ENCODE measurements at places on chromosomes 3 and 15.
A peak's percentile ranks its signal among the peaks of the same experiment; 100 is the strongest.

DNA sequence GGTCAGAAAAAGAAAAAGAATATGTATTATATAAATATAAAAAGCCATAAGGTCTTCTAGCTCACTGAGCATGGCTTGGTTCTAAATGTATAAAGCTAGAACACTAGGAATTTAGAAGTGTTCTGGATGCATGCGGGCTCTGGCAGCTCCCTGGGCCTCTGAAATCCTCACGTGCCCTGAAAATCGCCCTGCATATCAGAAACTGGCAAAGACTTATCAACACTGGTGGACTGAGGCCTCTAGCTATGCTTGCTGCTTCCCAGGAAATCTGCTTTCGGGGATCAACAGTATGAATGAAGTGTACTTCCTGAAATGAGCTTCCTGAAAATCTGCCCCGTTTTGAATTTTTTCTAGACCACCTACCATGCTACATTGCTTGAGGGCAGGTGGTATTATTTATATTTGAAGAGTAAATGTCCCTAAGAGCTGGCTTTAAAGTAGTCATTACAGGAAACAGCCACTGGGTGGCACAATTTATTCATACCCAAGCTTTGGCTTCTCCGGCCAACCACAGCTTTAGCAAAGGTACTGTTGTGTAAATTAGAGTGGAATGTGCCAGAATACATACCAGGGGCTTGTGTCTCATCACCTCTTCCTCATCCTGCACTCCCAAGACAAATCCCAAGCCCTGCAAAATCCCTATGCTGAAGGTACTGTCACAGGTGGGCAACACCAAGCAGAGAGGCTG is 17.7 kb downstream of the CRTAP start:
- peak; percentile 25 for DNase-seq

DNA sequence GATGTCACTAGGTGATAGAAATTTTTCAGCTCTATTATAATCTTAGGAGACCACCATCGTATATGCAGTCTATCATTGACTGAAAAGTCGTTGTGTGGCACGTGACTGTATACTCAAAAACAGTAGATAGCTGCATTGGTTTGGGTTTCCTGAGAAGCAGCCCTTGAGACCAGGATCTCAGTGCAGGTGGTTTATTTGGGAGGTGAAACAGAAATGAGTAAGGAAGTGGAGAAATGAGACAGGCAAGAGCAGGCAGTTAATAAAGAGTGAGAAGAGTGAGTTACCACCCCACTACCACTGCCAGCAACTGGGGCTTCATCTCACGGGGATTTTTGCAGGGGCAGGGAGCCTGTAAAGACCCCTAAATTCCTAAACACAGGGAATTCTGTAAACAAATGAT is 221.0 kb downstream of the SHQ1 start:
- DNase-seq: no peak

DNA sequence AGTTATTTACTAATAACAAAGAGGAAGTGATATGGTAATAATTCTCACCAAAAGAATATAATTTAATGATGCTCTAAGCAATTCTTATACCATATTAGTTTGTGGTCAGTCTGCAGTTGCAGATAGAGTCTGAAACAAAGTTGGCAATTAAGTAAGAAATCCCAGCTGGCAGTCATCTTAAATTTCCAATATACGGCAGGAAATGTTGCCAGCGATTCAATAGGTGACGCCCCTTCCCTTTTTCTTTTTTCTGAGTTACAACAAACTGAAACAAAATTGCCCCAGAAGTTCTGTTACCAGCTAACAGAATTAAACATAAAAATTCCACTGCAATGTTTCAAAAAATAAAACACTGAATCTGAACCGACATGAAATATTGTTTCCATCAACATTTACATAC is 26.7 kb downstream of the LRRFIP2 start:
- no peak for DNase-seq

GRCh38 chr15:42695527-42696071 is 41.3 kb downstream of the CDAN1 start:
- DNase-seq: no peak

DNA sequence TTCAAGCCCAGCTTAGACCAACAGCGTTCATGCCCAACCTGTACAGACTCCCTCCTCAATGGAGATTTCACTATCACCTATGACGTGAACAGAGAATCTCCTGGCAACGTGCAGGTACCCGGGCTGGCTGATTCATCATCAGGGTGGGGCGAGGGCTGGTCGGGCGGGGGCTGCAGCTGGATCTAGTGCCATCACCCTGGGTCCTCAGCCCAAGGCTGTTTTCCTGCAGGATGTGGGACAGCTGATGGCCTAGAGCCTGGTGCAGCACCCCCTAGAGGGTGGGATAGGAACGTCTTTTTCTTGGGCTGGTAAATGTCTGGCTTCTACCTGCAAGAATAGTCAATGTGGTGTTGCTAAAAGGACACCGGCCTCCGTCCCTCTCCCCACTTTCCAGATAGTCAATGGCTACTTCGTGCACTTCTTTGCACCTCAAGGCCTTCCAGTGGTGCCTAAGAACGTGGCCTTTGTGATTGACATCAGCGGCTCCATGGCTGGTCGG is 4.4 kb downstream of the ITIH3 start:
- no peak for DNase-seq

DNA sequence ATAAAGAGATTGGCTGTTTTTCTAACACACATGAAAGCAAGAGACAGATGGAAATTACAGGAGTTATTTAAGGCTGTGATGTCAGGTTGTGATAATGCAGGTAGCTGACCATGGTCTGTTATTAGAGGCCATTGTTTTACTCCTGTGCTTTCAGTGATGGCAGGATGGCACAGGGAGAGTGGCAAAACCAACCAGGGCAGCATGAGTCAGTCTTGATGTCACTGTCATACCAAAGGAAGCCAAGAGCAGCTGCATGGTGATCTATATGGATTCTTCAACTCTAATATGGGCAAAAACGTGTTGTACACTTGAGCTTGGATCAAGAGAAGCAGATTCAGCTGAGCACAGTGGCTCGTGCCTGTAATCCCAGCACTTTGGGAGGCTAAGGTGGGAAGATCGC is 91.8 kb upstream of the LMOD3 start:
- no peak for DNase-seq

DNA sequence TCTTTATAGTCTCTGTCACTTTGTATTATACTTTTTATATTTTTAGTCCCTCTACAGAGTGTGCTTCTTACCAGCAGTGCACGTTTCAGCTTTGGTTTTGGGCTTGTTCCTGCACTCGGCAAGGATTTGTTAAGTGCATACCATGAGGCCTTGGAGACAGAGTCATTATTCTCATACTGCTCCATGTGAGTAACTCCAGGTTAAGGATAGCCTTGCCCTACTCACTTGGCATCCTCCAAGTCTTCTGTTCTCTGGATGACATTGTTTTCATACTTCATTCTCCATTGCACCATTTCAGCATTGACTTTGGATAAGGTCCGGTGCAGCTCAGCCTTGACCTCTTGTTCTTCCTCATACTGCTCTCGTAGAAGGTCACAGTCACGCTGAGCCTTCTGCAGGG is 96.4 kb downstream of the MYH15 start:
- no peak for DNase-seq

GRCh38 chr3:124747111-124747981 is 17.1 kb downstream of the UMPS start:
- no peak for DNase-seq

- peak; percentile 25 for DNase-seq
Measured at GRCh38 chr3:30042274-30042859, 564.0 kb upstream of the TGFBR2 start.

DNA sequence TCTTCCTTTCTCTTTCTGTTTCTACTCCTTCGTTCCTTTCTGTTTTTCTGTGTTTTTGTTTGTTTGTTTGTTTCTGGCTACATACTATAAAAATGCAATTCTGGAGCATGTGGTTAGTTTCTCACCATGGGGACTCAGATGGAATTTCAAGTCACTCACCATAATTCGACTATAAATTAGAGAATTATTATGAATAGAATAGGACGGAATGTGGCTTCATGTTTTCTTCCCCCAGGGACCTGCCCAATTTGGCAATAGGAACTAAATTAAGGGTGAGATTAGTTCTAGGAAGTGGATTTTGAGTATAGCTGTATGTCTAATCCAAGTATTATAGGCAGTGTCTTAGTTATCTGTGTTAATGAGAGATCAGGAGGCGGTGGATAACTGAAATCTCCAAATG is 96.9 kb downstream of the THSD4 start:
- DNase-seq: no peak

- no peak for DNase-seq
Measured at GRCh38 chr15:88512601-88513000, 33.9 kb downstream of the DET1 start.

- DNase-seq: no peak
Measured at GRCh38 chr3:12986521-12986920, 86.7 kb downstream of the IQSEC1 start.

Measured in epithelial cell of proximal tubule (primary cell).